ENCODE measurements at places on chromosomes 1 and 21. TPM values are rescaled to one million over a fixed set of nuclear protein-coding genes. Genes with fewer than 3 reads are reported as not detected.

Gene ANKRD35
- 5.2 TPM for total RNA-seq

Gene GJA8
- total RNA-seq: not detected

Gene ANKRD34A
- total RNA-seq: 1.9 TPM

Gene SELE
- total RNA-seq: not detected

Gene LORICRIN
- total RNA-seq: not detected
